Kidney (tissue), 22 donors: ENCODE measurements at places on chromosomes 6 and 20. TPM values are rescaled to one million over a fixed set of nuclear protein-coding genes. Genes with fewer than 3 reads are reported as not detected.

DNA sequence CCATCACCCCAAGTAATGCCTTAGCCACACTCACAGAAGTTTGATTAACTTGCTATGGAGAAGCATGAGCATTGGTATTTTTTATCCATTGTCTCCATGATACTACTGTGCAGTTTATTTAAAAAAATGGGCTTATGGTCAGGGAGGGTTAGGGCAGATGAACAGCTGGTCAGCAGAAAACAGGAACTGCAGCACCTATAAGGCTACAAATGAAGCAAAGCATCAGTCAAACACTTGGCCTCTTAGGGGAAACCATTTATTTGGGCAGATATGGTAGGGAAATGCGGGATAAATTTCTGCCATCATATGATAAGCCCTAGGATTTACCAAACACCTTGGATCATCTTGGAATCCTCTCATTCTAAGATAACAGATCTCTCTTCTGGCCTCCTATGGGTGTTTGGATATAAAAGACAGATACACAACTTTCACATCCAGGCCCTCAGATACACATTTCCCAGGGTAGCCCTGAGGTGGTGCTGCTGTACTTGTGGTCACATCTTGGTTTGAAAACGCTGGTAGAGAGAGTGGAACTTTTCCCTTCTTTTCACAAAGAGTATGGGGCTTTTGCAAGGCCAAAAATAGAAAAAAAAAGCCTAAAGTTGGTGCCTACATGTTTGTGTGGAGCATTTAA lies 42.8 kb upstream of the AHI1 start:
- no peak for DNase-seq

TTLL9 gene
- total RNA-seq = 1.9 TPM

COL10A1 gene
- total RNA-seq = 0.50 TPM

SYS1 gene
- total RNA-seq = 38.7 TPM

DNA sequence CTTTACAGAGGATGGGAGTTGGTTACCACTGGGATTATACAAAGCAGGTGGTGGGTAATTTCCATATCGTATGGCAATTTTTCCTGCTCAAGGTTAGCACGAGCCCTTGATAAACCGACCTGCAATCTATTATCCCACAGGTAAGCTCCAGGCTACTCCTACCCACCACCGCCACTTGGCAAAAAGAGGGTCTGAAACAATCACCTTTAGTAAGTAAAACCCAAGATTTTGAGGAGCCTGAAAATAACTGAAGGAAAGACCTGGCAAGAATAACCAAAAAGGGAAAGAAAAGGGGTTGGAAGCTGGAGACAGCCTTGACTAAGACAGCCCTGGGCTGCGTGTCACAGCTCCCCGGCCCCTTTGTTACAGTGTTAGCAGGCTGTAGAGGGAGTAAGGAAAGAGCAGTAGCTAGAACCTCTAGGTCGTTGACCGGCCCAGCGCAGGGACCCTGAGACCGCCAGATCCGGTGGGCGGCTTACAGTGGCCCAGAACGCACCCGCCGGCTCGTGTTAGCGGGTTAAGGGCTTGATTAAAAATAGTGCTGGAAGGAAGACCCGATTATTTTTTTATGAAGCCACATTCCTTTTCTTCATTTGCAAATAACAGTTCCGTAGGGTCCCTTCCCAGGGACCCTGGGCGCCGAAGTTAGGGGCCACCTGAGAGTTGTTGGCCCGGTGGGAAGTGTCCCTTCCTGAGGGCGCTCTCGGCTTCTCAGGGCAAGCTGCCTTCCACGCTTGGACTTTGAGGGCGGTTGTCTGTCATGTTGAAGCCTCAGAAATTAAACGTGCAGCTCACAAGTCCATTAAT lies 30.5 kb downstream of the TFAP2B start:
- DNase-seq = peak; percentile 30

DNA sequence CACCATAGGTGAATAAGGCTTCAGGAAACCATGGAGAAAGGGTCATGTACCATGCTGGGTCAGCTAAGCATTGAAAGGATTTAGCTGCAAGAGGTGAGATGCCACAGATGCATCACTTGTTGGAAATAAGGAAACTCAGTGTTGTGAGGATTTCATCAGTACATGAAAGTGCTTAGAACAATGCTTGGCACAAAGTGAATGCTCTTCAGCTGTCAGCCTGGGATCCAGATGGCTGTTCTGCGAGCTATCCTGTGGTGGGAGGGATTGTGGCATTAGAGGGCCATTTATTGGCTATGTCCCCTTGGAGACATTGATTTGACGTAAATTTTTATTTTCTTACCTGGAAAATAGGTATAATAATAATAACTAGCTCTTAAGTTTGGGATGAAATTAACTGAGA lies 53.0 kb downstream of the ELOVL2 start:
- DNase-seq = no peak

ARG1 gene
- not detected for total RNA-seq

DNA sequence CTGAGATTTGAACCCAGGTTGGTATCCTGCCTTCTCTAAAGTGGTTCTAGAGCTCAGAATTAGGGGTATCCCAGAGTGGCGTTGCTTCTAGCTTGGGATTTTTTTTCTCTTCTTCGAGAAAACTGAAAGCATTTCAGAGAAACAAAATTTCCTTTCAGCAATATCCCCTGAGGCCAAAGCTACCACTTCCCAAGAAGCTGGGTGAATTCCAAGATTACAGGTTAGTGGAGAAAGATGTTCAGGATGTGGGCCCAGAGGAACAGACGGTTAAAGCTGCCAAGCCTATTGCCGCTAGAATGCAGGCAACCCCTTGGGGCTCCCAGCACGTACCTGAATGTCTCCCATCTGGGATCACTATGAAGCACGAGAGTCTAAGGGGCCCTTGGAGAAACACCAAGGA lies 134.1 kb downstream of the FOXO3 start:
- no peak for DNase-seq

GRCh38 chr20:61025536-61025935 lies 226.5 kb upstream of the CDH4 start:
- no peak for DNase-seq

DNA sequence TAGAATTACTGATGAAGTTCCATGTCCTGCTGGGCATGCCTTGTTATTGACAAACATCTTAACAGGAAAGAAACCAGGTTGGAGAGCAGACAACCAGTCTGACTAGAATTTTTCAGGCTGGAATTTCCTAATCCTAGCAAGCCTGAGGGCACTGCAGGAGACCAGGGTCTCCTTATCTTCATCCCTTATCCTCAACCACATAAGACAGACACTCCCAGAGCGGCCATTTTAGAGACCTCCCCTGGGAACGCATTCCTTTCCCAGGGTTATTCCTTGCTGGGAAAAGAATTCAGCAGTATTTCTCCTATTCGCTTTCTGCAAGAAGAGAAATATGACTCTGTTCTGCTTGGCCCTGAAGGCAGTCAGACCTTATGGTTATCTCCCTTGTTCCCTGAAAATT lies 803.7 kb downstream of the GRIK2 start:
- no peak for DNase-seq

SDCBP2 gene
- 18.3 TPM for total RNA-seq

SLC16A10 gene
- 3.7 TPM for total RNA-seq

GRCh38 chr6:108403236-108403635 lies 108.4 kb downstream of the AFG1L start:
- no peak for DNase-seq

GRCh38 chr6:18491308-18492045 lies 104.3 kb downstream of the RNF144B start:
- DNase-seq = peak; percentile 38

TLDC2 gene
- total RNA-seq = 2.3 TPM
